ENCODE measurements at places on chromosomes 6 and 20.

- DNase-seq, result no peak
These were observed 38.7 kb upstream of the IPCEF1 start for GRCh38 chr6:154395316-154395715.

GRCh38 chr6:97423190-97423589, 140.2 kb upstream of the MMS22L start:
- no peak for DNase-seq

GRCh38 chr6:72948153-72948552, 277.1 kb downstream of the KHDC1L start:
- DNase-seq, result no peak

GRCh38 chr6:129634411-129635230, 75.4 kb downstream of the ARHGAP18 start:
- no peak for DNase-seq

- no peak for DNase-seq
These were observed 124.7 kb downstream of the CD24 start for GRCh38 chr6:106849676-106850332.

DNA sequence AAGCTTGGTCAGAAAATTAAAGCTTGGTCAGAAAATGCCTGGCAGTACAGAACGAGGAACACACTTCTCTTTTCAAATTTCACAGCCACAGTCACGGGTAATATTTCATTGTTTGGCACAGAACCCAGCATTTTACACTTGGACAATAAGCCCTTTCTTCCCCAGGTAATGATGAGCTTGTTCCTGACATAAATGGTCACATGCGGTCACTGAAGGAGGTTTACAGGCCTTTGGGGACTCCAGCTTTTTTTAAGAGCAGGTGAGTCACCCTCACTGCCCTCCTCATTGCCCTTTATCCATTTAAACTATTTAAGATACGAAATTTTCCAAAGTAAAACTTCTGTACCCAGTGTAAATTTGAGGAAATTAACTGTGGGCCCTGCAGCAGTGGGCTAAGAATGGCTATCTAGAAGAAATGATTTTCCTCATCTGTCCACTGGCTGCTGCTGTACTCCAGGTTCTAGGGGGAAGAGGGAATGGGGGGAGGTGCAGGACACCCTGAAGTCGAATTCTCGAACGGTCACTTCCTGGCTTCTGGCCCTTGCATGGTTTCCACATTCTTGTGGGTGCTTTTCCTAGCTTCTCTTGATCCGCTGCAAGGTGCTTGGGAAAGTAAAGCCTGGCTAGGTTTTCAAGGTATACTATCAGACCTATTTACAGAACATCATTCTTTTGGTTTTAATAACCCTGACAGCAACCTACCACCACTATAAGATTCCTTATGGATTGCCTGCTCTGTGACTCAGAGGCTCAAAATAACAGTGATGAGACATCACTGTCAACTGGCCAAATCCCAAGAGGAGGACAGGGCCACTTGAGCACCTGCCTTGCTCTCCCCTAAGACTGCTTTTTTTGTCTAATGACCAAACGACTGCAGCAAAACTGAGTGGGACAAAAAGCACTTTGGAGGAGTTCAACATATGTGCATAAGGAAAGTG, 75.8 kb downstream of the PREP start:
- DNase-seq, result no peak

- DNase-seq, result no peak
These were observed 81.6 kb downstream of the NCOA7 start for GRCh38 chr6:125872259-125872921.

- no peak for DNase-seq
These were observed 49.3 kb downstream of the SPATA2 start for GRCh38 chr20:49866051-49866450.

DNA sequence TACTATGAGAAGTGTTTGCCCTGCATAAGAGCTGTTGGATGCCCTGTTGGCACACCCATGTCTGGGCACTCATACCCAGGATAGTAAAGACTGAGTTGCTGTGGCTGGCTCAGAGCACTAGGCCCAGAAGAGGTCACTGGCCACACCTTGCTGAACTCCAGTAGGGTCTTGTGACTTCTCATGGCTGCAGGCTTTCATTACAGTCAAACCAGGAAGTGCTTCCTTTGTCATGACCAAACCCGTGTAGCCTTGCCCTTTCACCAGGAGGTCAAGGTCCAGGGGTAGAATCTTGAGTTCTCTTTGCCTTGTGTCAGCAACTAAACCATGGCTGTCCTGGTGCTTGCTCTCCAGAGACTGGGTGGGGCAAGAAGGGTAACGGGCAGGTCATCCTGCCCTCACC, 49.5 kb downstream of the CD164 start:
- no peak for DNase-seq

DNA sequence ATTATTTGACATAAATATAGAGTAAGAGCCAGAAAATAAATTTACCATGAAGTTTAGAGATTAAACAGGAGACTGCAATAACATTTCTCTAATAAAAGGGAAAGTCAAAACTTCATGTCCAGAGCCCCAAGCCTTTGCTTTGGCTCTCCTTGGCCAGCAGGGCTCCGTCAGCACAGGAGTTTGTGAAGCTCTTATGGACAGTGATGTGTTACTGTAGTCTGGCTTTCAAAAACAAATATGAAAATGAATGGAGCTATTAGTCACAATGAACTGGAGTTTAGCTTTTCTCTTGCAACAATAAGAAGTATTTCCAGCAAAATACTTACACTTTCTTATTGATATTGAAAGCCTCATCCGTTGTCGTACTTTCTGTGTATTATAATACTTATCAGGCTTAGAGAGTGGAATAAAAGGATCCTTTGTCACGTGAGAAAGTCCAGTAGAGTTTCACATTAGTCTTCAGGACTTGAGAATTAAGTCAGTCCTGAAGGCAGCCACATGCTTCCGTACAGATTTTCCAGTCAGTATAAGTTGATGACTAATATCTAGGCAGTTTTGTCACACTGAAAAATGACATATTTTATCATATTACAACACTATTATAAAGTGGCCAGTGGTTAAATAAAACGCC, 117.0 kb upstream of the PRL start:
- DNase-seq, result no peak

GRCh38 chr6:151661928-151662327, 145.6 kb upstream of the ESR1 start:
- no peak for DNase-seq

DNA sequence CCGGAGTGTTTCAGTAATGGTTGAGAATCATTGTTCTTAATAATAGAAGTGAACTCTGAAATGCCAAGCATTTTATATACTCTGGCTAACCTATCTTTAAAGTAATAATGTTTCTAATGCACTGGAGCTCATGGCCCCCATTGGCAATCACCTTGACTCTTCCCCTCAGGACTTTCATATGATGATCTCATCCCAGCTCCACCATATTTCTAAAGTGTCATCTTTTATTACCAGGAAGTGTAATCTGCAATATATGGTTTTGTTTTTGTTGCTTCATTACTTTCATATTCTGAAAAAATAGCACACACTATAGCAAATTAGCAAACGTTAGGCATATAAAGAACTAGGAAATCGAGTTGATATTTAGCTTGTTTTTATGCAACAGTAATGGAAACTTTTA, 60.3 kb downstream of the TULP4 start:
- no peak for DNase-seq

GRCh38 chr6:140932909-140933308, 1199.8 kb upstream of the GJE1 start:
- DNase-seq, result no peak

GRCh38 chr6:89002523-89002922, 39.1 kb upstream of the RNGTT start:
- no peak for DNase-seq

DNA sequence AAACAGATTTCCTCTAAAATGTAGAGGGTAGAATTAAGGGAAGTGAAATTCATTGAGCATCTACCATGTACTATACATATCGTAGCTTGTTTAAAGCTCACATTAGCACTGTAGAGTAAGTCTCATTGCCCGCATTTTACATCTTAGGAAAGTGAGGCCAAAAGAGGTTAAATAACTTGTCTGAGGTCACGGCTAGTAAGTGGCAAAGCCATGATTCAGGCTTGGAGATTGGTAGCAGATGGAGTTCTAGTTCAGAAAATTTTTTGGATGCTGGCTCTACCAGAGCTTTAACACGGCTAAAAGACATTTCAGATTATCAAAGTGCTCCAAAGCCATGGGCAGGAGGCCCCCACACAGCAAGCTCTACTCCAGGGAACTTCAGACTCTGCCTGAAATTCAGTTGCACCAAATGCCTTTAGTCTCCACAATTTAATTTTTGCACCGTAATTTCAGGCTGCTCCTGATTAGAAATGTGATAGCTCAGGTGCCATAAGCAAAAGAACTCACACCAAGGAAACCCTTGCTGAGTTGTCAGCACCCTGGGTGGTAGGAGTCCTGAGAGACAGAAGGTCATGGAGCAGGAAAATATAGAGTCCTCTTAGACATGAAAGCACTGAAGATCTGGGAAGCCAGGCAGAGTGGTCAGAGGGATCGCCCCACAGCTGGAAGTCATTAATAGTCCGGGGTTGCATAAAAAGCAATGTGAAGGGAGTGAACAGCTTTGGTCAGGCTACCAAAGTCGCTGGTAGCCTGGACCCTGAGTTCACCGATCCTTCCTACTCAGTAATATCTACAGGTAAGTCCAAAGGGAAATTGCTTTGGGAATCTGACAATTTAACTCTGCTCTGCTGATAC, 55.2 kb upstream of the ASIP start:
- DNase-seq, result no peak

DNA sequence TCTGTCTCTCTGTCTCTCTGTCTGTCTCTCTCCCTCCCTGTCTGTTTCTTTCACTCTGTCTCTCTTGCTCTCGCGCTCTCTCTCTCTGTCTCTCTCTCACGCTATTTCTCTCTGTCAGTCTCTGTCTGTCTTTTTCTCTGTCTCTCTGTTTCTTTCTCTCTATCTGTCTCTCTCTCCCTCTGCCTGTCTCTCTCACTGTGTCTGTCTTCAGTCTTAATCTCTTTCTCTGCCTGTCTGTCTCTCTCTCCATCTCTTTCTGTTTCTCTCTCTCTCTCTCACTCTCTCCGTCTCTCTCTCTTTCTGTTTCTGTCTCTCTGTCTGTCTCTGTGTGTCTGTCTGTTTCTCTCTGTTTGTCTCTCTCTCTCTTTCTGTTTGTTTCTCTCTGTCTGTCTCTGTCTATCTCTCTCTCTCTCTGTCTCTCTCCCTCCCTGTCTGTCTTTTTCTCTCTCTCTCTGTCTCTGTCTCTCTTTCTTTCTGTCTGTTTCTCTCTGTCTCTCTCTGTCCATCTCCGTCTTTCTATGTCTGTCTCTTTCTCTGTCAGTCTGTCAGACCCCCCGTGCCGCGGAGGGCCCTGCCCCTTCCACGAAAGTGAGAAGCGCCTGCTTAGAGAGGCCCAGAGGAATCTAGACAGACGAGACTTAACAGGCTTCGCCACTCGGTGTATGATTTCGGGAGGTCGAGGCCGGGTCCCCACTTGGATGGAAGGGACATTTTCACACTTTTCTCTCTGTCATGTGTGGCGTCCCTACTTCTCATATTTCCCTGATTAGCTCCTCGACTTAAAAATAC, 346.3 kb upstream of the DEFB115 start:
- no peak for DNase-seq

GRCh38 chr6:138115201-138115600, 8.0 kb upstream of the PERP start:
- no peak for DNase-seq

GRCh38 chr6:52603000-52603795, 26.3 kb upstream of the TRAM2 start:
- no peak for DNase-seq

DNA sequence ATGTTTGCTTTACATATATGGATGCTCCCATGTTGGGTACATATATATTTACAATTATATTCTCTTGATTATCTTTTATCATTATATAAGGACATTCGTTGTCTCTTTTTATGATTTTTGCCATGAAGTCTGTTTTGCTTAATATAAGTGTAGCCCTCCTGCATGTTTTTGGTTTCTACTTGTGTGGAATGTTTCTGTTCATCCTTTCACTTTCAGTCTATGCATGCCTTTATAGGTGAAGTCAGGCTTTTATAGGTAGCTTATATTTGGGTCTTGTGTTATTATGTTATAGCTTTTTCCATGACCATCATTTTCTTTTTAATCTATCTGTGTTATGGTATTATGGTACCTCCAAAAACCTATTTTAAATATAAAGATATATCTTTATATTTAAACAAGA, 612.5 kb upstream of the HS3ST5 start:
- no peak for DNase-seq

DNA sequence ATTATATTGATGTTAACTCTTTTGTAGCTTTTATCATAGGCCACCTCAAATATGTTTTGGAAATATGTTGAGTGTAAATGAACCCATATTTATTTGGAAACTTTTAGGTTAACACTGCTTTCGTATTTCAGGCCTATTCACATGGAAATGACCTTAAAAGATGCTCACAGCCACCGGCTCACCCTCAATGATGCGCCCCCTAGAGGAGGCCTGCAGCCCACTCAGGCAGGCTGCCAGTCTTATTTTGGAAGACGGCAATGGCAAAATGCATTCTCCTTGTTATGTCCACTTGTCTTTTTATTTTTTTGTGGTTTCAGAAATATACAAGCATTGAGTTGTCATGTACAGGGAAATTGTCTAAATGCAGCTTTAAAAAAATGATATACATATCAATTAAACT, 869.7 kb downstream of the PHF3 start:
- no peak for DNase-seq

DNA sequence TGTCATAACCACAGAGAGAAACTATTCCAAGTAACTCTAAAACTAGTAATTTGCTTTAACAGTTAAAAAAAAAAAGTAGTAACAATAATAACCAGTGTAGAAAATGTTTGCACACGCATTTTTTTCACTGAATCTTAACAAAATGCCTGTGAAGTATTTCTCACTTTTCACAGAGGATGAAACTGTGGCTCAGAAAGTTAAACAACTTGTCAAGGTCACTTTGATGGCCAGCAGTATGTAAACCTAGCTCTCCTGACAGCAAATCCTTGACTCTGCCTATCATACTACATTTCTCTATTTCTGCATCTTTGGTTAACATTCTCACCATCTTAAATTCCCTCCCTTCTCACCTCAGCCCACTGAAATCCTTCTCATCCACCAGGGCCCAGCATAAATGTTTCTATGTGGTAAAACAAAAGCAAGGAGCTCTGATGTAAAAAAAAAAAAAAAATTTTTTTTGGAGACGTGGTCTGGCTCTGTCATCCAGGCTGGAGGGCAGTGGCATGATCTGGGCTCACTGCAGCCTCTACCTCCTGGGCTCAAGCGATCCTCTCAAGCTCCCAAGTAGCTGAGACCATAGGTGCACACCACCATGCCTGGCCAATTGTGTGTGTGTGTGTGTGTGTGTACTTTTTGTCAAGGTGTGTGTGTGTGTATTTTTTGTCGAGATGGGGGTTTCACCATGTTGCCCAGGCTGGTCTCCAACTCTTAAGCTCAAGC, 26.1 kb upstream of the ZC3H12D start:
- DNase-seq, result no peak

DNA sequence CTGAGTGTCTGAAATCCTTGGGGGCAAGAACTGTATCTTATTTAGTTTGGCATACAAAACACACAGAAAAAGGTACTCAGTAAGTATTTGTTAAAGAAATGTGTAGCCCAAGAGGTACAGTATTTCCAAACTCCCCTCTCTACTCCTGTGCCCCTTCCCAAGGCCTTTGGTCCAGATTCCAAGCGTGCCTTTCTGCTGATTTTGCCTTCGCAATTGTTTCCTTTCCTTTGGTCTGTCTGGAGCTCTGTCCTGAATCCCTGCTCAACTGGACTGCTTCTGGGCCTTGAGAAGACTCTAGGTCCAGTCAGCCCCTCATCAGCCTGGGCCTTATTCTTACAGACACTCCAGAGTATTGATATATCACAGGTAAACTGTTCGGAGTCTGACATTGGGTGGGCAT, 122.2 kb upstream of the SYNCRIP start:
- DNase-seq, result no peak

- no peak for DNase-seq
These were observed 72.0 kb downstream of the GMDS start for GRCh38 chr6:2173203-2173961.

All from central memory CD8-positive, alpha-beta T cell (primary cell).